ENCODE measurements at places on chromosomes 16 and 17.

GRCh38 chr17:75812096-75813013 is 27.7 kb downstream of the UNK start:
- no peak for DNase-seq

DNA sequence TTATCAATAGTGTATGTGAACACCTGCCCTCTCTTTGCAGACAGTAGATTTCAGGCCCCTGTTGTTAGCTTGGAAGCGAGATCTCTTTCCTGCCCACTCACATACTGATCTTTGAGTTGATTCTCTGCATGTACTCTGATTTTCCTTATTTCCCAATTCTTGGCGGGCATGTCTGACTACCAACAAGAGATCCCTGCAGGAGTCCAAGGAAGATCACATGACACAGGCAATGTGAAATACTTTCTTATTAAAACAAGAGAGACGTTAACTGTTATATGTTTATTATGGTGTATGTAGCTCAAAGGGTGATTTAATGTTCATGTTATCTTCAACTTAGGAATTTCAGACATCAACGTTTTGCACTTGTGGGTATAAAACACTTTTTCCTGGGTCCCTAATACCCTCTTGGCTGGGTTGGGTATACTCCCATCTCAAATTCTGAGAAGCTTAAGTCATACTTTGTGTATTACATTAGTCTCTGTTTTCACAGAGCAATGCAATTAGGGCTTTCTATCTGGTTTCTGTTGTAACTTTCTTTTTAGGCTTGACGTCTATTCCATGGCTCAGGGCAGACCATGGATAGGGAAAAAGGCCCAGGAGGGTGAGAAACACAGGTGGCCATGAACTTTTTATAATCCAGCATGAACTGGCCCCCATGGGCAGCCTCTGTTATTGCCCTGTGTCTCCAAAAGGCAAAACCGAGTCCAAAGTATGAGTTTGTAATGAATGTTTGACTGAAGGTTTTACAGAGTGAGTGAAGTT is 32.2 kb downstream of the HSD17B2 start:
- no peak for DNase-seq

GRCh38 chr16:58815181-58815888 is 81.2 kb upstream of the GOT2 start:
- no peak for DNase-seq

DNA sequence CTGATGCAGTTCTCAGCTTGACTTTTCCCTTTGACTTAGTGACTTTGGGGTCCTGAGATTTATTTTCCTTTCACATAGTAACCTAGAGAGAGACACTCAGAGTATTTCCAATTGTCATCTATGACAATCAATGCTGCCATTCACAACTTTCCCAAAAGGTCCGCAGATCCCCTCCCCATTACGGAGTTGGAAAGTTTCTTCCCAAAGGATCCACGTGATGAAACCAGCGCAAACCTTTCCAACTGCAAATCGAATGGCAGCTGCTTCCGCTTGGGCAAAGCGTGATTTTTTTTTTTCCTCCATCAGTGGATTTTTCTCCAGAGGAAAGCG is 538 bp upstream of the FCSK start:
- DNase-seq: no peak

DNA sequence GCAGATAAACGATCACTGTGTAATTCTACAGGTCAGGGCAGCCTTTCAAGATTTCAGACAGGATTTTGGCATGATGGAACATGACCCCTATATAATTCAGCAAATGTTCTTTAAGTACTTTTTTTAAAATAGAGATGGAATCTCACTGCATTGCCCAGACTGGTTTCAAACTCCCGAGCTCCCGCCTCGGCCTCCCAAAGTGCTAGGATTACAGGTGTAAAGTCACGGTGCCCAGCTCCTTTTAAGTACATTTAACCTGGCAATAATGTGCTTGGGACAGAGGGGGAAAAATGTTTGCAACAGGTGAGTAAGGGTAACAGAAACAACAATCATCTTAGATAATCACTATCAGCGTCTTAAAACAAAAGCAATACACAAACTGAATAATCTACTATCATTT is 66.5 kb upstream of the PSMD7 start:
- no peak for DNase-seq

All from stimulated activated effector memory CD8-positive, alpha-beta T cell treated with anti-CD3 and anti-CD28 coated beads, Interleukin-12 subunit alpha, Interleukin-12 subunit beta, amount 100 ng/mL, for 72 hours (primary cell).